ENCODE measurements at places on chromosomes 5 and 9.
A peak's percentile ranks its signal among the peaks of the same experiment; 100 is the strongest.

DNA sequence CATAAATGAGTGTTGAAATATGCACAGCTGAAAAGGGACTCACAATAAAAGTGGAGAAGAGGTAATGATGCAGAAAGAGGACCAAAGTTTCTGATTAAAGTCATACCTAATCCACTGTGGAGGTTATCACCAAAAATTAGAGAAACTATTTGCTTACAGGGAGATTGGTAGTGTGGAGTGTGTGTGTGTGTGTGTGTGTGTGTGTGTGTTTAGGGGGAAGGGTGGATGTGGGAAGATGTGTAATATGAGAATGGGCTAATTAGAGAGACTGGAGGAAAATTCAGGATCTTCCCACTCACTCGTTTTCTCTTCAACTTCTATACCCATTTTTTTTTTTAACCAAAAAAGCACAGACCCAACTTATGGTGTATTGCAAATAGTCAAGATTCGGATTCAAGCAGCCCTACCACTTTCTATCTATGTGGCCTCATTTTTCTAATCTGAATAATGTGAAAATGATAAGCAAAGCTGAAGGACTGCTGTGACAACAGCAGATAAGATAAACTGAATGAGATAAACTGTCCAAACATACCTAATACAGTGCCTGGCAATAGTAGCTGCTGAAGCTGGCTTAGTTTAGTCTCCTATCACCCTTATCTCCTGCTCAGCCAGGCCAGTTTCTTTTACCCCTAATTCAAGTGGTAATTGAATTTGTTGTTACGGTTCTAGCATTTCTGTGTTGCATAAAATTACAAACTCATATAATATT is 501.1 kb downstream of the KDM4C start:
- DNase-seq, result no peak

DNA sequence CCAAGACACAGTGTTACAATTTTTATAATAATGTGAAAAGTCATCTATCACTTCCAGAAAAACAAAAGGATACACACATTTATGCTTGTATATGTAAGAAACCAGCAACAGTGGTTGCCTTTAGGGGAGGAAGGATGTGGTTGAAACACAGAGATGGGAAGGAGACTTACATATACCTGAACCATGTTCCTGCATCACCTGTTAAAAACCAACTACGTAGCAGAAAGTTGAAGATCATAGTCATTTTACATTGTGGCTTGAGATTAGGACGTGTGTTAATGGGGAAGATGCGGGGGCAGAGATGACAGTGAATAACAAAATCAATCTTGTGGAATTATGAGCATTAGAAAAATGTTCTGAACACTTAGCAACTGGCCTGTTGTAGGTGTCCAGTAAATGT is 307.3 kb downstream of the MLLT3 start:
- no peak for DNase-seq

DNA sequence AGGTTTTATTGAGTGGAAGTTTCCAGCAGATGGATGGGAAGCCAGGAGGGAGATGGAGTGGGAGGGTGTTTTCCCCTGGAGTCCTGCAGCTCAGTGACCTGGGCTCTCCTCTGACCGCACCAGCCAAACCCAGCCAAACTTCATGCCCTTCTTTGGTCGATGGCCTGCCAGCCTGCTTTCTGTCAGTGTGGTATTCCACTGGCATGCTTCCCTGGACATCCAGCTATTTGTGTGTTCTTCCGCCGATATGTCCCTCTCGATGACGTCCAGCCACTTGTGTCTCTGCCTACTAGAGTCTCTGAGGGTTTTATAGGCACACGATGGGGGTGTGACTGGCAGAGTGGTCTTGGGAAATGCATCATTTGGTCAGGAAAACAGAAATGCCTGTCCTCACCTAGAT is 33.8 kb downstream of the GPBP1 start:
- DNase-seq, result no peak

- DNase-seq, result peak; percentile 46
Observed at GRCh38 chr5:32504989-32505596, 60.6 kb upstream of the ZFR start.

DNA sequence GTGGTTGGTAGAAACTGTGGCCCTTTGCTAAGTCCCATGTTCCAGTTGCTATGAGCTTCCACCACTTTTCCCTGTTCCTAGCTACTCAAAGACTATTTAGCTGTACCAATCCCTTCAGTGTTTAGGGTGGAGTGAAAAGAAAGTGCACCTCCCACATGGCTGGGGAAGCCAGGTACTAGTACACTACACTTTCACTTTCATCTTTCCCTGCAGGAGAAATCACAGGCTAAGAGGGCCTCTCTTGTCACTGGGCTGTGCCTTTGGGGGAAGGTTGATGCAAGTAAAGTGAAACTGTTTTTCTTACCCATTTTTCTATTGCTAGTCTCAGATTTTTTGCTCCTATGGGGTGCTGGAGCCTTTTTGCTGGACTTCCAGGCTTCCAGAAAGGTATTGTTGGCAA is 33.5 kb upstream of the CKS2 start:
- no peak for DNase-seq

DNA sequence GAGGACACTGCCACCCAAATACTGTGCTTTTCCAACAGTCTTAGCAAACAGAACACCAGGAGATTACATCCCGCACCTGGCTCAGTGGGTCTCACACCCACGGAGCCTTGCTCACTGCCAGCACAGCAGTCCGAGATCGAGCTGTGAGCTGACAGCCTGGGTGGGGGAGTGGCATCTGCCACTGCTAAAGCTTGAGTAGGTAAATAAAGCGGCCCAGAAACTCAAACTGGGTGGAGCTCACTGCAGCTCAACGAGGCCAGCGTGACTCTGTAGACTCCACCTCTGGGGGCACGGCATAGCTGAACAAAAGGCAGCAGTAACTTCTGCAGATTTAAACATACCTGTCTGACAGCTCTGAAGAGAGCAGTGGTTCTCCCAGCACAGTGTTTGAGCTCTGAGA is 28.8 kb downstream of the EPB41L4A start:
- DNase-seq, result no peak

DNA sequence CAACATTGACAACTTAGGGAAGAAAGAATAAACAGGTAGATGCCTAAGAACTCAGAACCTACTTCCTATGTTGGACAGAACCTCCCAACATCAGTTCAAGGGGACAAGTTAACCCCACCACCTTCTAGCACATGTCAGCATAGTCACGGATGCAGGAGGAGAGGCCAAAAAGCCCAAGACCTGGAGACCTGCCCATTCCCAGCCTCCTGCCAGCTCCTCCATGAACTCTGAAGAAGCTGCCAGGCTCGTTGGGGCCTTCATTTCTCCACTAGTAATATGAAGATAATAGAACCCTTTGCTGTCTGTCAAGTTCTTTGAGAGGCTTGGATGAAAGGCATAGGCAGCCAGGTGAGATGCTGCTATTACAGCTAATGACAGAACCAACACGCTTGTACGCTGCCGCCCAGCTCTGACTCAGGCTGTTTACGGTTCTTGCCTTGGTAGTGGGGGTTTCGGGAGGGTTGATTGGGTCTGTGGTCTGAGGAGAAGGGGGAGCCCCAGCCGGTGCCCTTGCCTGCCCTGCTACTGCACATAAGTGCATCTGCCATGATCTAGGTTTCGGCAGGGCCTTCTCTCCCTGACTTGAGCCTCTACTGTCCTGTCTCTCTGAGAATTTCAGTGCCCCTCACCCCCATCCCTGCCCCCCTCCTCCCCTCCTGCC is 82.2 kb downstream of the NRG2 start:
- DNase-seq, result no peak

- no peak for DNase-seq
Observed at GRCh38 chr5:134063188-134063820, 51.2 kb upstream of the TCF7 start.

DNA sequence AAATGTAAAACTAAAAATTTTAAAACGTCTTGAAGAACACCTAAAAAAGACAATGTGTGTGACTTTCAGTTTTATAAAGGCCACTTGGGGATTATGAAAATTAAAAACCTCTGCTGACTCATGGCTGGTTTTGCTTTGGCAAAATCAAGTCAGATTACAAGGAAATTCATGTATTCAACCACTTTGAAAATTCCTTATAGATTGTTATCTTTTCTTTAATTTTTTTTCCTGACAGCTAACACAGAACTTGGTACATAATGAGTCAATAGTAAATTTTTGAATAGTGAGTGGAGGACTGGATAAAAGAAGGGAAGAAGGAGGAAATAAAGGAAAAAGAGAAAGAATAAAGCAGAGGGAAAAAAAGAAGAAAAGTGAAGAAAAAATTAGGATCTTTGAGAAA is 1774.7 kb upstream of the ACO1 start:
- no peak for DNase-seq

GRCh38 chr5:167998148-167998767 is 293.2 kb upstream of the WWC1 start:
- DNase-seq, result no peak

DNA sequence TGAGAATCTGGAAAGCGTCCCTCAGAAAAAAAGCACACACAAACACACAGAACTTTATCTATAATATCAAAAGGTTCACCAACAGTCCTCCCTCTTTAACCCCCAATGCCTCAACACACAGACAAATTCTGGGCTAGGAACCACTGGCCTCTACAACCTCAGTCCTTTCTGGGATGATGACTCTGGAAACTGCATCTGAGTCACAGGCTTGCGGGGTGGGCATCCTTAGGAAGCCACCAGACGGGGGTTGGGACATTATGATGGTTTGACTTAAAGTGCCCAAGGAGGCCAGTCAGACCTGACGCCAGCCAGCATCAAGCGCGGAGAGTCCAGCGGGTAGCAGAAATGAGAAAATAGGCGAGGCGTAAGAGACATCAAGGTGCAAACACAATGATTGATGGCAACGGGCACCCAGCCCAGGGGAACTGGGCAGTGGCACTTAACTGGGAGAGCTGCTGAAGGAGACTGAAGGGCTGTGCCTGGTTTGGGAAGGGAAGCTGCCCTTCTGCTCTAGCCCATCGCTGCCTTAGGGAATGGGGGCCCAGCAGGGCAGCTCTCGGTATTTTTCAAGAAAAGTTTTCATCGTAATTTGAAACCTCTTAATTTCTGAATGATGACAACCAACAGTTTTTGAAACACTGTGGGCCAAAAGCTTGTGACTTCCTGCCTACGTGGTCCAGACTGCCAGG is 20.7 kb downstream of the SPRY4 start:
- DNase-seq, result no peak

DNA sequence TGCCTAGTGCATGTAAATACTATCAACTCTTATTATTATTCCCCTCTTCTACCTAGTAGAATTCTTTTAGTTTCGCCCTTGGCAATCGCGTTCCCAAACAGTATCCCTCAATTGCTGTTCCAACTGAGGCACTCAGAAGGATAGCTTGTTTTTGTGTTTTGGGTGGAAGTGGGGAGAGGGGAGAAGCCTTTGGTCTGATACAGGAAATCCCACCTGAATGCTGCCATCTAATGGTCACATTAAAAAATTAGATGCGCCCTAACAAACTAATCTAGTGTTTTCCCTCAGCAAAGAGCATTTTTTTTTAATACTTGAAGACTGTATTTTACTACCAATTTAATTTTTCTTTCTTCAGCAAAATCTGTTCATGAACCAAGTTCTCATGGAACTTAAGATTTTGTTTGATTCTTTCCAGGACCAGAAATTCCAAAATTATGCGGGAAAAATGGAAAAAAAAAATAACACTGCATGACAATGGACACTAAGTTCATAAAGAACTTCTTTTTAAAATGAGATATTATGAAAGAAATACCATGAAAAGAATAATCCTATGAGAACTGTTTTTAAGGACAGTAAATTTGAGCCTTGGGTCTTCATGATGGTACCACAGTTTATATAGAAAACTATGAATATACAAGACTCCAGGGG is 22.2 kb upstream of the GLDC start:
- DNase-seq, result peak; percentile 59

DNA sequence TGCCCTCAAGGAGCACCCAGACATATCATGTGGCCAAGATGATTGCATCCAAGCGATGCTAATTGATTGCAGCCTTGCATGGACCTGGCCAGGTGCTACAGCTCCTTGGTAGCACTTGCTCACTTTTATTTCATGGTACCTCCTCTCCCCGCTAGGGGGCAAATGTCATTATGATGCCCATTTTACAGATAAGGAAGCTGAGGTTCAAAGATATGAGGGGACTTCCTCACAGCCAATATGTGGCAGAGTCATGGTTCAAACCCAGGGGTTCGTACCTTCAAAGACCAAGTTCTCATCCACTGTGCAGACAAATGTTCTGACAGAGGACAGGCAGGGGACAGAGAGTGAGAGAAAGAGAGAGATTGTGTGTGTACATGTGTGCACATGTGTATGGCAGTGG is 21.9 kb upstream of the KCNMB1 start:
- no peak for DNase-seq

DNA sequence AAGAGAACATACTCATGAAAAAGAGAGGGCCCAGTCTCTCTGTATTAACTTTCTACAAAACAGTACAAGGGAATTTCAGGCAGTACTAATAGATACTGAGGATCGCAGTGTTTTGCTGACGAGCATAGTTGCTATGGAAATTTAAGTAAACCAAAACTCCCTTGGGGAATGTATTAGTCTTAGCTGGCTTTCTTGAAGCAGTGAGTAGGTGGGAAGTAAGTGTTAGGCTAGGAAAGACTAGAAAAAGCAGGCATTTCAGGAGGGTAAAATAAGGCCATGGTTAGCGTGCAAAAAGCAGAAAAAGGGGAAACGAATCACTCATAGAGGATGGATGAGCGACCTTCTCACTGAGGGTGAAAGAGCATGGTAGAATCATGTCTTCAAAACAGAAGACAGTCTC is 84.3 kb upstream of the ACTBL2 start:
- DNase-seq, result no peak

- DNase-seq, result no peak
Observed at GRCh38 chr5:139577689-139578290, 16.7 kb downstream of the UBE2D2 start.

GRCh38 chr9:68627104-68627503 is 77.9 kb upstream of the PIP5K1B start:
- no peak for DNase-seq

GRCh38 chr9:21810881-21811280 is 8.4 kb downstream of the MTAP start:
- DNase-seq, result no peak

DNA sequence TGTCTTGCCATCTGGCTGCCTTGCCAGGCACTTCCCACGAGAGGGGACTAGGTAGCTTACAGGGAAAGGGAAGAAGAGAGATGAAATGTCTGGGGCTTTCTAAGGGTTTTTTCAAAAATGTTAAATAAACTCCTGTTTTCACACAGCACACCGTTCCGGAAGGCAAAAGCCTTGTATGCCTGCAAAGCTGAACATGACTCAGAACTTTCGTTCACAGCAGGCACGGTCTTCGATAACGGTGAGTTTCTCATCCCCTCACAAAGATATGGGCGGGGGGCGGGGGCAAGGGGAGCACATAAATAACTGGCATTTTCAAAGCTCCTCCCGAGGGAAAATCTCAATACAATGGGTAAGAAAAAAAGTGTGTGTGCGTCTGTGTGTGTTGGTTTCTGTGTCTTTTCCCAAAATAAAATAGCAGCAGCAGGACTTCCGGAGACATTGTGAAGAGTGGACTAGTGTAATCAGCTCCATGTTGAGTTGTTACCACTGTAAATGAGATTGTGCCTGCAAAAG is 189.6 kb downstream of the NR3C1 start:
- no peak for DNase-seq

GRCh38 chr5:128462330-128462729 is 75.7 kb downstream of the FBN2 start:
- DNase-seq, result no peak
